Inflammatory macrophage (primary cell): ENCODE measurements at places on chromosomes 7 and 10.

- DNase-seq: peak; percentile 81
Observed at GRCh38 chr7:77759294-77759889, 38.8 kb downstream of the TMEM60 start.

GRCh38 chr7:289209-289755 lies 688 bp upstream of the FOXL3 start:
- DNase-seq: no peak

- no peak for DNase-seq
Observed at GRCh38 chr7:94394437-94395140, at the start of gene COL1A2. Gene COL1A2, plus strand, starts transcription at chr7:94394895. Its CDS starts 137 bp downstream, at chr7:94395032.

DNA sequence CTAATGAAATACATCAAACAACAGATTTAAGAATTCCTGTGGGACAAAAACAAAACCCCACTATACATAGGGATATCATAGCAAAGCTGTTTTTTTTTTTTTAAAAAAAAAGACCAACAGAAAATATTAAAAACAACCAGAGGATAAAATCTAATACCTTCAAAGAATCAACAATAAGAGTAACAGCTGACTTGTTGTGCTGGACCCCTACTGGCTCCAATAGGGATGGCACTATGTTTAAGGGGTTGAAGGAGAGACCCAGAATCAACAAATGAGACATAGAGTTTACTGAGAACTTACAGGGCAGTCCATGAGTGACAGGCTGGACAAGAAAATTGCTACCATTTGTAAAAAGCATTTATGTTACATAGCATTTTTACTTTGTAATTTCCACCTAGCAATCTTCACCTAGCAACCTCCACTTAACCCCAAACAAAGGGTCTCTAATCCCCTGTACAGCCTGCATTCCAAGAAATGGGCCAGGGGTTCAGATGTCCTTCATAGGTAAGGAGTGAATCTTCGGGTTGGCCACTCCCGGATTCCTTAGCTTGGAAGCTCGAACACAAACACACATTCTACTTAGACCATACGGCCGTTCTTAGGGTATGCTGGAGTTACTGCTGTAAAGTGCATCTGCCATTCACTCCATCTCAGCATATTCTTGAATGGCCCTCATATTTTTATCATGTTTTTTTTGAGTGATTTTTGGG lies 25.8 kb downstream of the ASZ1 start:
- no peak for DNase-seq

GRCh38 chr7:1087952-1088920 lies at the start of gene GPER1:
Gene GPER1, plus strand, starts transcription at chr7:1088113. Its CDS starts 3,616 bp downstream, at chr7:1091729.
- DNase-seq: no peak

DNA sequence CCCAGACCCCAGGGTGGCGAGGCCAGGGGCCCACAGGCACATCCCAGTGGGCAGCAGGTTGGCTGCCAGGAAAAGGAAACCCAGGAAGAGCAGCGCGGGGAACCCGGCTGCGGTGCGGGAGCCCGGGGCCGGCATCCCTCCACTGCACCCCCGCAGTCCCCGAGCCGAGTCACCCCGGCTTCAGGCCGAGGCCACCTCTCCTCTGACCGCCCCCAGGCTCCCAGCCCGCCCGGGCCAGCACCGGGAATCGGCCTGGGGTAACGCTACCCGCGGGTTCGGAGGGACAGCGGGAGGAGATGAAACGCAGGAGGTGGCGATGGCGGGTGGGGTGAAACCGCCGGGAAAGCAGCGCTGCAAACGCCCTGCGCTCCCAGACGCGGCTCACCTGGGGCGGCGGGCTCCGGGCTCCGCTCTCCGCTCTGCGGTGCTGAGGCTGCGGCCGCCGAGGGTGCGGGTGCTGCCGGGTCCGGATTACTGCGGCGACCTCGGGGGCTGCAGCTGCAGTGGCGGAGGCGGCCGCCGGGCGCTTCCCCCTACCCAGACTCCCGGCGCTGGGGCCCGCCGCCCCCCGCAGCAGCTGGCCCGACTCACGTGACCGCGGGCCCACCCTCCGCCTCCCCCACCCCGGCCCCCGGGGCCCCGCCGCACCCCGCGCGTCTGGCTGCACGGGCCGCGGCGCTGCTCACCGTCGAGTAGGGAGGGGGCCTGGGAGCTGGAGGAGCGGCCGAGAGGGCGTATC lies at the start of gene SCRN1:
Gene SCRN1, minus strand, starts transcription at position 545 of the 739 bp plus-strand sequence. CDS start 20,734 bp downstream, outside the sequence.
- no peak for DNase-seq
